ENCODE measurements at places on chromosomes 2 and 18.

- DNase-seq, result no peak
These were observed 63.8 kb upstream of the MSH6 start for GRCh38 chr2:47719099-47719498.

DNA sequence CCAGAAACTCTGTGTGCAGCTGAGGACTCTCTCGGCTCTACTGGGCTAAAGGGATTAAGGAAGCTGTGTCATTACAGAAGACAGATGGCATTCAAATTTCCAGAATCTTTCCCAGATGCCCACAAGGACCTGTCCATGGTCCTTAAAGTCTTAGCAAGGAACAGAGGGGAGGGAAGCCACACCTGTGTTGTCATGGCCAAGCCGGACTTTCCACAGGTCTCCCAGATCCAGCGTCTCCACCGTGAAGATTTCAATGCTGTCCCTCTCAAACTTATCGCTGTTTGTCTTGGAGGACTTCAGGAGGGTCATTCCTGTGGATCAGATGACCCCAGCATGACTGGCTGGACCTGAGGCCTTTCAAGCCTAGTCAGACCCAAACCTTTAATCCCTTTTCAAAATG is 114.5 kb downstream of the LOXHD1 start:
- no peak for DNase-seq

- no peak for DNase-seq
These were observed 82.0 kb upstream of the RANBP2 start for GRCh38 chr2:108637304-108637669.

DNA sequence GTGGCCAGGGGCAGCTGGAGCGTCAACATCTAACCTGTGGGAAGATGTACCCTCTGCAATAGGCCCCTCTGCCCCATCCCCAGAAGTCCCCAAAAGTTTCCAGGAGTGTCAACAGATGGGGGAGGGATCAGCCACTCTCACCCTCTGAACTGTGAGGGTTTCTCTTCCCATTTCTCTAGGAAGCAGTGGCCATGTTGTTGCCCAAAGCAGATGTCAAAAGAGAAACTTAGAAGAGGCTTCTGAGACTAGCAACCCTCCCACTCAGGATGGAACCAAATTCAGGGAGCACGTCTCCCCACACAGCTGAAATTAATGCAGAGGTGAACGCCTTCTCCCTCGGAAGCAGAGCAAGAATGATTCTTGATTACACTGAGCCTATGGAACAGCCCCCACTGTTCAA is 70.3 kb downstream of the ARL4C start:
- no peak for DNase-seq

GRCh38 chr2:147689220-147689909 is 155.5 kb upstream of the ACVR2A start:
- no peak for DNase-seq

GRCh38 chr2:82182270-82182669 is 1877.7 kb upstream of the LRRTM1 start:
- no peak for DNase-seq

DNA sequence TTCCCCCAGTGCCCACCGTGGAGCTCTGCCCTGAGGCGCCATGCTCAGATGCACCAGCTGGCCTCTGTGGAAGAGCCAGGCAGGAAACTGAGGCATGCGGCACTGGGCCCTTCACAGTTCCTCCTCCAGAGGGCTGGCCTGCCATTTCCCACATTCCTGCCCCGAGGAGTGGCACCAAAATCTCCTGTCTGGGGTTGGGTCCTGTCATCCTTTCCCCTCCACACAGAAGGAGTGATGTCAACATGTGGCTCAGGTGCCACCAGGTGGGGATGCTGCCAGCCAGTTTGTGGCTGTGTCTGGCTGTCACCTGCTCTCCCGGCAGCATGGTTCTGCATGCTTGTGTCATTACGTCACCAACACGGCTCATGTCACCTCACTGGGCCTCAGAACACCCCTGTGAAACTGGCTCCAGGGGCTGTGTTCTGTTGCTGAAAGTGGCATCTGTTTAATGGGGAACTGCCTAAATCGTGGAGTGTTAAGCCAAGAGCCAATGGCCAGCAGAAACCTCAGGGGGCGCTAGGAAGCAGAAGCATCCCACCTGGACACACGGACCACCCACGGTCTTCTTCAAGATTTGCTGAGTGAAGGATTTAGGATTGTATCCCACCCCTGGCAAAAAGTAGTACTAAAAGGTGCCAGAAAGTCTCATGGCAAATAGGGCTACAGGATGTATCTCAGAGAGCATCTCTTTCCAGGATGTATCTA is 51.3 kb downstream of the ZAP70 start:
- DNase-seq, result no peak

GRCh38 chr18:48544116-48544515 is 5.3 kb downstream of the CTIF start:
- no peak for DNase-seq

- DNase-seq, result peak; percentile 47
These were observed 330.9 kb downstream of the DCC start for GRCh38 chr18:52670896-52671295.

GRCh38 chr18:62407660-62408059 is 82.5 kb downstream of the TNFRSF11A start:
- DNase-seq, result no peak

GRCh38 chr2:206232287-206233035 is 42.0 kb upstream of the ZDBF2 start:
- no peak for DNase-seq

GRCh38 chr2:6793913-6794312 is 71.8 kb downstream of the CMPK2 start:
- no peak for DNase-seq

DNA sequence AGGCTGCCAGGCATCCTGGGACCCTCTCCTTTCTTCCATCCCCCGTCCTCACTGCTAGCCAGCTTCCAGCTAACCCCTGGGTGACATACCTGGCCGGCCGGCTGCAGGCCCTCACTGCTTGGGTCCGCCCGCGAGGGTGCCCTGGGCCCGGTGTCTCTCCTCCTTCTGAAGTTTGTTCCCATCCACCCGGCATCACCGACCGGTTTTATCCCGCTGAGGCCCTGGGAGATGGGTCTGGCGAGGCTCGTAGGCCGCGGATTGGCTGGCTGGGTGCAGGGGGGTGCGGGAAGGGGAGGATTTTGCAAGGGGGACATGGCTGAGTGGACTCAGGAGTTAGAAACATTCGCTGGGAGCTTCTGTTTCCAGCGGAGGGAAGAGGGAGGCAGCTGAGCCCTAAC is at the start of gene PAX8:
Gene PAX8, minus strand, starts transcription at position 180 of the 398 bp plus-strand sequence. CDS start 527 bp downstream, outside the sequence.
- no peak for DNase-seq

GRCh38 chr18:27839141-27839540 is 337.8 kb downstream of the CDH2 start:
- DNase-seq, result no peak

GRCh38 chr2:10398496-10398895 is 49.6 kb downstream of the ODC1 start:
- no peak for DNase-seq

DNA sequence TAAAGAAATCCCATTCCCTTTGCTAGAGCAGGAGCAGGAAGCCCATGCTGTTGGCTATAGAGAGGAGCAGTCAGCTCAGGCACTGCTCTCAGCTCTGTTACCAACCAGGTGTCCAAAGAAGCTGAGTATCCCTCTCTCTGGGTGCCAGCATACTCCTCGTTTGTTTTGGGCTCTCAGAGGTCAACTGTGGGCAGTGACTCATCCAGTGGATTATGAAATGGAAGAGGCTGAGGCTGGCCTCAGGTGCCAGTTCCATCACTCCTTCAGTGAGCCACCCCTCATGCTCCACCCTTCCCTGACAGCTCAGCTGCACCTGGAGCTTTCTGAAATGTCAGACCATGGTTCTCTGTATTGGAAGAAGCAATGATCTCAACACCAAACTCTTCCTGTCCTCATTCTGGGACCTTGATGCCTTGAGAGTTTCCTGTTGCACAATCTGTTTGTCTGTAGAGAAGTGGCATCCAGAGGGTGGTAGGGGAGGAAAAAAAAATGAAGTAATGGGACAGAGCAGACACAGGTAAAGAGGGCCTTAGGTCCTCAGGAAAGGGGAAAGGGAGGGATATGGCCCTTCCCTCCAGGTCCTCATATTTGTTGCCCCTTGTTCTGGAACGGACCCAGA is 31.2 kb upstream of the EN1 start:
- no peak for DNase-seq

DNA sequence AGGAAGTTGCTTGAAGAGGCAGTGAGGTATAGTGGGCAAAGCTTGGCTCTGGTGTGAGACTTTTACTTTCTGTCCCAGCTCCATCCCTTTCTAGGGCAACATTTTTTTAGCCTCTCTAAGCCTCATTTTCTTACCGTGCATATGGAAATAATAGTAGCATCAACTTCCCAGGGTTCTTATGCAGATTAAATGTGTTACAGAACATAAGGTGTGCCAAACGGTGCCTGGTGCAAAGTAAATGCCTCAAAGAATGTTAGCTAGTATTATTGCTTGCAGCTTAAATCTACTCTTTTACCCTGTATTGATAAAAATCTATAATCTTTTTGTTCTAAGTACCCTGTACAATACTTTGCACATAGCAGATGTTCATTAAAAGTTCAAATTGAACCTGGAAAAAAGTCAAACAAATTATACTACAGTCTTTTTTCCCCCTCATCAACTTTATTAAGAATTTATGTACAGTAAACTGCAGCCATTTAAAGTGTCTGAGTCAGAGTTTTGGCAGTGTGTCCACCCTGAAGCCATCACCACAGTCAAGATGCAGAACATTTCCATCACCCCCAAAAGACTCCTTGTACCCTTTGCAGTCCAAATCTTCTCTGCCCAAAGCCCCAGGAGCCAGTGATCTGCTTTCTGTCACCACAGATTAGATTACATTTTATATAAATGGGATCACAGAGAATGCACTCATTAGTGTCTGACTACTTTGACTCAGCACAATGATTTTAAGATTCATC is 10.6 kb downstream of the MAPRE2 start:
- DNase-seq, result no peak

DNA sequence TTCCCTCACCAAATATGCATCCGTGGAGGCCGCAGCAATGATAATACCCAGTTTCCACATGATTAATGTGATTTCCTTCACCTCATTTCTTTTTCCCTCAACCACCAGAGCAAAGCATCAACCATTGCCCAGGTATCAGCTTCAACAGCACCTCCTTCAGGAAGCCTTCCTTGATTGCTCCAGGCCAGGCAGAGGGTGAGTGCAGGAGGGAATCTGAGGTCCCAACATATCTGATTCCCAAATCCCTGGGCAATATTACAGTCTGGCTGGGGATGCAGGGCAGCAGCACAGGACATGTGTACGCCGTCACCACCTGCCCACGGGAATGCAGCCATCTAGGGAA is 142.4 kb upstream of the MYCN start:
- no peak for DNase-seq

DNA sequence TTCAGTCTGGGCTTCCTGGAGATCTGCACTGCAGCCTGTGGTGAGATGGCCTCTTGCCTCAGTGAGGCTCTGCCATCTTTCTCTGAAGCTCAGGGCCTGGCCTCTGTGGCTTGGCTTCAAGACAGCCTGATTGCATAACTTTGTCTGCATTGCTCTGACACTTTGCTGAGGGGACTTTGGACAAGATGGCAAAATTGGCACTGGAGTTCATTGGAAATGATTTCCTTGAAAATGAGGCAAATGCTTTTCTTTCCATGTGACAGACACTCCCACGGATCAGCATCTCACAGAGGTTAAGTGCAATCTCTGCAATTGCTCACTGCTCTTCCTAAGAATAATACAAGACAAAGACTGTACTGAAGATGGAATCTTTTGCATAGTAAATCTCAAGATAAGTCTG is 166.8 kb downstream of the KCNS3 start:
- DNase-seq, result no peak

GRCh38 chr18:51170664-51171063 is 26.8 kb downstream of the MEX3C start:
- DNase-seq, result no peak

- no peak for DNase-seq
These were observed 329.7 kb upstream of the KLHL29 start for GRCh38 chr2:23055251-23055650.

- DNase-seq, result no peak
These were observed 82.0 kb downstream of the APOB start for GRCh38 chr2:20961858-20962257.

GRCh38 chr18:54713386-54713785 is 114.9 kb upstream of the RAB27B start:
- no peak for DNase-seq

DNA sequence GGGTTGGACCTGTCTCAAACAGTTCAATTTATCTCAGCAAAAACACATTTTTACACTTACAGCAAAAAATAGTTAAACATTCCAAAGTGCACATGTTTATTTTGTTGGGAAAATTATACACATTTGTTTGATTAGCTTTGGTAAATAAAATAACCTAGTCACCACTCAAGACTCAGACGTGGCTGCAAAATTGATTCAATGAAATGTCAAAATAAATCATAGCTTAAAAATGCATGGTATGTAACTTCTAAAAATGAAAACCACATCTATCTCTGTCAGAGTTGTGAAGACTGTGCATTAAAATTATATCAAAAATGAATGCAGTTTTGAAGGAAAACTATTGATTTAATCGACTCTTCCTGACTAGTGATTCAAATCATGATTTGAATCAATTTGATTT is 56.7 kb downstream of the GALNT14 start:
- no peak for DNase-seq

GRCh38 chr18:49886891-49887764 is 73.8 kb upstream of the ACAA2 start:
- no peak for DNase-seq

DNA sequence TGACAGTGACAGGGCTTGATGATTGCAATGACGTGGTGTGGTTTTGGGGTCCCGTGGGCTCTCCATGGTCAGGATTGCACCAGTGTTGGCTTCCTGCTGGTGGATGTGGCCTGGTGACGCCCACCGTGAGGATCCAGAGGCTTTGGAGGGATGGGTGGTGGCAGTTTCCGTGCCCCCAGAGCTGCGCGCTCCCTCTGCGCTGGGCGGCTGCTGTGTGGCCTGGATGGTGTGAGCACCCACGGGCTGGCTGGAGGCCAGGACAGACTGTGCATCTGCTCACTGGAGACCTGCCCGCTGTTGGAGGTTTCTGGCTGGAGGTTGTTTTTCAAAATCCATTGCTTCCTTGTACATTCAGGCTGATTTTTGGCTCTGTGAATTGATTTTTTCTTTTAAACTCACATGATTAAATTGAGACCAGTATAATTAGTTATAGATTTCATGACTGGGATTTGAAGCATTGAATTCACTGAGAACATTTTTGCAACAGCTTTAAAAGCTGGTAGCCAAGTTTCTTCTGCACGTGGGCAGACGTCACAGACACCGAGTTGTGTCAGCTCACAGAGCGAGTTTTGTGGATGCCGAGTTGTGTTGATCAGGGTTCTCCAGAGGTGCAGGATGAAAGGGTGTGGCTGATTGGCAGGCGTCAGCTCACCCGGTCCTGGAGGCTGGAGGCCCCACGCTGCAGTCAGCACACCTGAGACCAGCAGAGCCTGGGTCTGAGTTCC is 72.7 kb downstream of the KCNG2 start:
- DNase-seq, result no peak

GRCh38 chr18:37521510-37522465 is 43.8 kb downstream of the CELF4 start:
- DNase-seq, result no peak

All from NCI-H1092 (cell line).